T-helper 9 cell (primary cell): ENCODE measurements at places on chromosomes 2 and 18.

DNA sequence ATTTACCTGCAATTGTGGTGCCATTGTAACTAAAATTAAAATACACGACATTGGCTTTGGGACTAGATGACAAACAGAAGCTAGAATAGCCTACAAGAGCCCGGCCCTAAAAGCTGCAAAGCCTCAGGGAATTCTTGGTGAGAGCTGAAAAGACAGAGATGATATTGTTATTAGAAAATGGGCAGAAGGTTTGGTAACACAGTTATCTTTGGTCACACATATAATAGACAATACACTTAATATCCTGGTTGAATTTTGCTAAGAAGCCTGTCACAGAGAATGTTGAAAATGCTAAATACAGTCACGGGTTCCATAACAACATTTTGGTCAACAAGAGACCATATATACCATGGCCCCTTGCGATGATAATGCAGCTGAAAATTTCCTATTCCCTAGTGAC, 157.3 kb upstream of the CDH19 start:
- no peak for DNase-seq

- DNase-seq: no peak
Observed at GRCh38 chr2:148021886-148022285, 995 bp downstream of the MBD5 start.

GRCh38 chr2:181153886-181154285, 173.5 kb downstream of the UBE2E3 start:
- DNase-seq: no peak

DNA sequence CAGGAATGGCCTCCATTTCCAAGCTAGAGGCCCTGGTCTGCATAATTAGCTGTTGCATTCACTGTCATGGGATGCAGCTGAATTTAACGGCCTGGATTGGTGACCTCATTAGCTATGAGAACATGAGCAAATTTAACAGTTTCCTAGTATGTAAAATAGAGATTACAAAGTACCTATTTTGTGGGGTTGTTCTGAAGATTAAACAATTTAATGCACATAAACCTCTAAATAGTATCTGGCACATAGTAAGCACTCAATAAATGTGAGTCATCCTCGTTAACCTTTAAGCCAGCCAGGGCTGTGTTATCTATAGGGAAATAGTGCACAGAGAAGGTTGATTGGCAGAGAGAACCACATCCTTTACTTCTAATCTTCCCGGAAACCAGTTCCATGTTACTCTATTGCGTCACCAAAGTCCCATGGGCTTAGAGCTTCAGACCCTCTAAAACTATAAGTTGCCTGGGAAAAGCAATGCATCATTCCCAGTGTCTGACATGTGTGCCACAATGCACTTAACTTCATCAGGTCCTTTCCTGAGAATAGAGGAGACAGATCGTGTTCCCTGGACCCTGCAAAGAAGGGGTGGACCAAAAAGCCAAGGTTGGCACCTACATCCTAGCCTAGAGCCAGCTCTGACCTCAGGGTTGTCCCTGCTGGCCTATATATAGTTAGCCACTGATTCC, 196.5 kb downstream of the LNPK start:
- DNase-seq: no peak

DNA sequence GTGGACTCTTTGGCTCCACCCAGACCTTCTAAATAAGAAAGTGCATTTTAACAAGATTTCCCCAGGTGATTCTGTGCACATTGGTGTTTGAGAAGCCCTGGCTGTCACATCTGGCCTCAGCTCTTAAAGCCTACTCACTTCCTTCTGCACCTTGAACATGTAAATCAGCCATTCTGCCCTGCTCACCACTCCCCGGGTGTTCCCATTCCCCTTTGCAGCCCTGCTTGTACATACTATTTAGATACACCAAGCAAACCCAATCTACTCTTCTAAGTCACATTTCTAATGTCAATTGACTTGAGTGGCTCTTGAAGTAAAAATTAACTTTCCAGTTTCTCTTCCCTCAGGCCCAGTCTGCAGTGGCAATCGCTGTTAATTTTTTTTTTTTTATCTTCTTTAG, 13.1 kb upstream of the SCN1A start:
- DNase-seq: no peak

DNA sequence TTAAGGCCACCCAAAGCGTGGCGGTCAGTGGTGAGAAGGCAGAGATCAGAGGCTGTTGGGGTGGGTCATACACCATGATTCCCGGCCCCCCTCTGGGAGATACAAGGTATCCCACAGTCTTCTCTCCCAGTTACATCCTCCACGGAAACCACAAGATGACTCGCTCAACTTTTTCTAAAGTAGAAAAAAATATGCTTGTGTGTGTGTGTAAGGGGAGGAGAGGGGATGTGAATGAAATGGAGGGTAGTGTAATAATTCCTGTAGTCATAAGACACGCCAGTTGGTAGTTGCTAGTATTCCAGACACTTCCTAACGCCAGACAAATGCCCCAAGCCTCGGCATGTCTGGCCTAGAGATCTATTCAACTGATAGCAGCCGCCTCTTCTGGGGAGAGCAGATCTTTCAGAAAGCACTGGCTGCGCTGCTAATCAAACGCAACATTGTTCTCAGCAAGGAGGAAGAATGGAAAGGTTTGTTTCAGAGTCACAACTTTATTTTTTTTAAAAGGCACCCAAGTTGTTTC, 143.5 kb downstream of the TGIF1 start:
- DNase-seq: no peak

GRCh38 chr2:118310681-118311429, 222.6 kb downstream of the INSIG2 start:
- DNase-seq: no peak

DNA sequence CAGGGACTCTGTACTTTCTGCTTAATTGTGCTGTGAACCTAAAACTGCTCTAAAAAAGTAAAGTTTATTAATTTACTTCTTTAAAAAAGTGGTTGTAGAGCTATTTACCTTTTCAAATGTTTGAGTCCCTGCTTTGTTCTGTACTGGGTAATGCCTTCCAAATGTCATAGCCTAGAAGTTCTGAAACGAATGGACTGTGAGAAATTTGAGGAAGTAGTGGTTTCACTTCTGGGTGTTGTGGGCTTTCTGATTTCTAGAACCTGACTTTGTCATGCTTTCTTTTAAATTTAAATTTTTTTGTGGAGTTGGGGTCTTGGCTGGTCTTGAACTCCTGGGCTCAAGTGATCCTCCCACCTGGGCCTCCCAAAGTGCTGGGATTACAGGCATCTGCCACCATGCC, 44.6 kb downstream of the SMAD4 start:
- no peak for DNase-seq

DNA sequence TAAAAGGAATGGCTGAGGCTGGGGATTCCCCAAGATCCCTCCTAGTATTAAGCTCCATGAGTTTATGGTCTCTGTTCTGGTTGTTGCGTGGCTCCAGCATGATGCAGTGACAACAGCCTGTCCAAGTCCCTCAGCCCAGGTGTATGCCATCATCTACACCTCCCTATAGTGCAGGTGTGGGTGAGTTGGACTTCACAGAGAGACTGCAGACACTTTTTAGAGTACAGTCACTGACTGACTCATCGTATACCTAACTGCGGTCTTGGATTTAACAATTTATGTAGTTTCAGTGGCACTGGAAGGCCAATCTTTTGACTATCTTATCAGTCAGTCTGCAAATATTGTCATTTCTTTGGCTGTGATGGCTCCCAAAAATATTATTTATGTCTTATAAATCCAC, 415.0 kb downstream of the TMX3 start:
- no peak for DNase-seq

- no peak for DNase-seq
Observed at GRCh38 chr18:5585653-5586052, 41.9 kb upstream of the EPB41L3 start.

- no peak for DNase-seq
Observed at GRCh38 chr18:63111671-63112402, 207.7 kb downstream of the BCL2 start.

GRCh38 chr2:45852450-45853150, 201.1 kb downstream of the PRKCE start:
- no peak for DNase-seq

DNA sequence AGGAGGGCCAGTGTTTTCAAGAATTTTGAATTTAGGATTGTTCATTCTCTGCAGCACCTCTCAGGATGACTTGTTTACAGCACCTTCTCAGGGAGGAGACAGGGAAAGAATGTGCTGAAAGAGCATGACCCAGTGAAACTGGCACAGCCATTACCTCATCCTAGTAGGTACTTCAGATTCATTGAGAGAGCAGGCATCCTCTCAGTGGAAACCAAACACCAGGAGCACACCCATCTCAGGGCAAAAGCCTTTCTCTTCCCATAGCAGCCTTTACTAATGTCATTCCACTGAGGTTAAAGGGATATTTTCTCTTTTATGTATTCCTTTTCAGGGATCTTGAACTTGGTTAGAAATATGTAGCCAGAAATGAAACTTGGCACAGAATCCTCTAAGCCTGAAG, 2.6 kb downstream of the MAP2 start:
- no peak for DNase-seq

DNA sequence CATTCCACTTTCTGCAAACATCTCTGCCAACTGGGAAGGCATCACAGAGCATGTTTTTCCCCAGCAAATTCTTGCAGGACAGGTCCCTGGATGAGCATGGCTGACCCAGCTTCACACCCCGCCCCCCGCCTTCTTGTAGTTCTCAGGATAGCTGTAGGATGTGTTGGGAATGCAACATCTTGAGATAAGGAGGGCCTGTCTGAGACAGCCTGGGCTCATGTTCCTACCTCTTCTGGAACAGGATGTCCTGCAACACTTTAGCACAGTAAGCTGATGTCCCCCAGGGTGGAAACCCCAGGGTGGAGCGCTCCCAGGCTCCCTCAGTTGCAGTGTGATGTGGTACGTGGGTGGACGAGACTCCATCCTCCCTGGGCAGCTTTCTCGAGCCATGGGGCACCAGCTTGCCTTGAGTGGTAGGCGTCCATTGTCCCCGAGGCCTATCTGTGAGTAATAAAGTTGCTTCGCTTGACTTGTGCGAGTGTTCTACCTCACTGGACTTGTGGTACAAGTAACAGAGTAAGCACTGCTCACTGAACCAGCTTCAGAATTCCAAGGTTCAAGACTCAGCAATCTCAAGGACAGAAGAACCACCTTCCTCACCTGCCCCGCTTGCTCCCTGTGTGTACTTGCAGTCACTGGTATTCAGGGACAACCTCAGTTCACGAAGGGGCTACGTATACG, 48.6 kb downstream of the EMX1 start:
- DNase-seq: no peak

GRCh38 chr2:33134086-33134771, 187.5 kb downstream of the LTBP1 start:
- no peak for DNase-seq

GRCh38 chr18:79129120-79129519, 59.9 kb downstream of the ATP9B start:
- no peak for DNase-seq

DNA sequence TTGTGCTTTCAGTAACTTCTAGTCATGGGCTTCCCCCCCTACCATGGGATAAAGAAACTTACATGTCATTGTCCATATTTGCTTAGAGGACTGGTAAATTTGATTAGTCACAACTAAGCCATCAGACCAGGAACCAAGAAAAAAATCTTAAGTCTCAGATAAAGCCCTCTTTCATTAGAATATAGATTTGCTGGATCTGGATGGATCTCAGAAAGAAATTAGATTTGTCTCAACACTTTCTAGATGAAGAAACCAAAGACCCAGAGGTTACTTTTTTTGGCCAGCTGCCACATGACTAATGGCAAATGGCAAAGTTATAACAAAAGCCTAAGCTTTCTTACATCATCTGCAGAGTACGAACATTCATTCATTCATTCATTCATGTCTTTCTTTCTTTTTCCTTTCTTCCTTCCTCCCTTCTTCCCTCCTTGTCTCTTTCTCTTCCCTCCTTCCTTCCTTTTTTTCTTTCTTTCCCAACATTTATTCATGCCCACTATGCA, 60.2 kb downstream of the CDCA7 start:
- no peak for DNase-seq

GRCh38 chr18:28786926-28787325, 610.0 kb upstream of the CDH2 start:
- DNase-seq: no peak

DNA sequence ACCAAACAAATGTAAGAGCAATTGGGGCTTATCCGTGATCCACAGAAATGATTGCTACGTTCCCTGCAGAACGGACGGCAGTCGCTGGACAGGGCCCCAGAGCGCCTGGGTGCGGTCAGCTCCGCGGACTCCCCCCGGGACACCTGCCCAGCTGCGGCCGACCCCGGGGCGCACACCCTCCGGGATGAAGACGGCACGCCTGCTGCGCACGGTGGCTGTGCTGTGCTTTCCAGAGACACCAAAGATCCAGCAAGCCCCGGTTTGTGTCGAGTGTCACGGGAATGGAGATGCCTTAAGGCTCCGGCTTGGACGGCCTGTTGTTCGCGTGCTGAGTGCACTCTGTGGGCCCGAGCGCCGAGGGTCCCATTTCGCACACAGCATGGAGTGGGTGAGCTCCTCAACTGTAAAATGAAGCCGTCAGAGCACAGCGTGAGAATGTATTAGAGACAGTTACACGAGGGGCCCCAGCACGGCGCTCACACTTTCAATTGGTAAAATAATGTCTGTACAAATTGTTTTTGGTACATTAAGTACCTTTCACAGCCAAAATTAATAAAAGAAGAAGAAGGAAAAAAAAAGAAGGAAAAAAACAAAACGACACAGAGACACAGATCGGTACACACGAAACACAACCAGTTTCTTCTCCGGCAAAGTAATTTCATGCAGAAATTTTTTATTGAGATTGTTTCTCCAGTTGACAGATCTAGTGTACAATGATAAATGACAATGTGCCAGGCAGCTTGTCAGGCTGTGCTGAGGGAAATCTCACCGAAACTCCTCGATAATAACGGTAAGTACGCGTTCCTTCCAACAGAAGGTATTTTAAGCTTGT, 615.8 kb upstream of the SALL3 start:
- no peak for DNase-seq

- no peak for DNase-seq
Observed at GRCh38 chr2:230268606-230269243, 43.2 kb downstream of the SP140 start.

DNA sequence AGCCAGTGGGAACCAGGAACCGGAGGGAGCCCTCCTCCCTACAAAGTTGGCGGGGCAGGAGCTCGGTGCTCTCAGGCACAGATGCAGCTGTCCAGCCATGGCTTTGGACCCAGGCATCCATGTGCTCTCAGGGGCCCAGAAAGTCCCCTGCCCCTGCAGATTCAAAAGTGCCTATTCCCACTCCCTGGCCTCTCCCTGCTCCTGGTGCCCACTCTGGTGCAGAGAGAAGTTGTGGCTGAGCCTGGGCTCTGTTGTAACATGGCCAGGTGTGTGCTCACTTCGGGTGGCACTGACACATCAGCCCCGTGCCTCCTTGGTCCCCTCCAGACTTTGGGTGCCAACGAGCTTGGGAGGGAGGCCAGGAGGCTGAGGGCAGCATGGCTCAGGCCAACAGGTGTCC, 315.8 kb upstream of the KYNU start:
- DNase-seq: no peak

- DNase-seq: no peak
Observed at GRCh38 chr2:227815066-227815465, 1.4 kb downstream of the CCL20 start.

DNA sequence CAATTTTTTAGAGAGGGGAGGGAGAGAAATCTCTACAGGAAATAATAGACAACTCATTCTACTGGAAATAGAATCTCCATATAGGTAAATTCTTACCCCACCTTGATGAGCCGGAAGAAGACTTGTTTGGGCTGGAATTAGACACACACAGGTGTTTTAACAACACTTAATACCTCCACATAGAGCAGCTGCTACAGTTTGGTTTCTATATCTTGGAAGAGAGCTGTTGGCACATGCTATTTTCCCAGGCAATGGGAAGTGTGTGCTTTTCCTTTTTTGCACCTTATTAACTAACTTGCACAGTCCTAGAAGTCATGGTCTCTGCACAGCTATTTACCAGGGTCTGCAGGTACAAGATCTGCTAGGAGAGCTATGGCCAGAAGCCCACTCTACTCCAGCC, 73.7 kb downstream of the SATB2 start:
- DNase-seq: no peak

- DNase-seq: no peak
Observed at GRCh38 chr2:7057865-7058400, 140.7 kb downstream of the RNF144A start.
